Activated T-helper 1 cell treated with anti-CD3 and anti-CD28 coated beads, Interleukin-2, amount 50 U/mL, for 16 hours (primary cell): ENCODE measurements at places on chromosomes 12 and 14.

- no peak for DNase-seq
Measured at GRCh38 chr12:118187751-118188435, 52.0 kb downstream of the PEBP1 start.

DNA sequence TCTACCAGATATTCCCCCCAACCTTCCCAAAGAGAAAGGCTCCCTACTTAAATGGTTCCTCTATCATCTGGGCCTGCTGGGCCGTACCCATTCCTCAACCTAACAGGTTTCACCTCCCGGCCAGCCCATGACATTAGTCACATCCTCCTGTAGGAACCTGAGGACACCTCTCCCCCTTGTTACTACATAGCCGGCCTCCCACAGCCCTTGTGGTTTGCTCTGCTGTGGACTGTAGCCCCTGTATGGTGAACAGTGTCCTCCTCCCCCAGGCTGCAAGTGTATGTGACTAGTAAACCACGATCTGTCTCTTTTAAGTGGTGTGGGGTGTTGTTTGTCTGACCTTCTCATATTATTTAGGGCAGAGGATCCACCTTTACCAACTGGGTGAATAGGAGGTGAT, 371.7 kb downstream of the RGS6 start:
- DNase-seq = no peak

DNA sequence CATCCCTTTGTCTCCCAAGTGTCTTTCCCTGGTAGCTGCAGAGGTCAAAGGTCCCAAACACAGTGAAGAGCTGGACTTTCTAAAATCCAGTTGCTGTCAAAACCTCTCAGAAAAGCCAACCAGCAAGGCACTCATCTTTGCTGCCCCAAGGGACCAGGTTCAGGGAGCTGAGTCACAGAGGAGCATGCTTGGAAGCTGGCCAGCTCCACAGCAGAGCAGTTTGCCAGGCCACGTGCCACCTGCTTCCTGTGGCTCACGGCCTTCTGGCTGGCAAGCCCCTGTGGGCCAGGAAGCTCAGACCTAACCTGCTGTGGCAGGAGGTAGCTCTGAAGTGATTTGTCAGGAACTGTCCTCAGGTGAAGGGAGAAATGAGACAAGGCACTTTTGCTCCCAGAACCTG, 3.6 kb downstream of the ISCU start:
- peak; percentile 44 for DNase-seq

GRCh38 chr12:93229494-93230325, 148.0 kb upstream of the NUDT4 start:
- no peak for DNase-seq

DNA sequence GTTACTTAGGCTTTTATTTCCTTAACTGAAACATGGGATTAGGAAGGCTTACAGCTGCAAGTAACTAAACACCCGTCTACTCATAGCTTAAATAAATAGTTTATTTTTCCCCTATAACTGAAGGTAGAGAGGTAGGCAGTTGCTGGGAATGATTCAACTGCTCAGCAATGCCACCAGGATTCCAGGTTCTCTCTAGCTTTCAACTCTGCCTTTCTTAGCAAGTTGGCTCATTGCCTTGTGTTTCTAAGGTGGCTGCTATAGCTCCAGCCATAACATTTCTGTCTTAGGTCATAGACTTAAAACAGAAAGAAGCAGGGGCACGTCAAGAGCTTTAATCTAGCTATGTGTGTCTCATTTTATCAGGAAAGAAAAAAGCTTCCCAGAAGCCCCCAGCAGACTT, 103.7 kb upstream of the MDM1 start:
- no peak for DNase-seq

GRCh38 chr14:55354500-55354899, 57.1 kb downstream of the ATG14 start:
- DNase-seq = peak; percentile 38

GRCh38 chr12:57775044-57775443, 2.6 kb downstream of the EEF1AKMT3 start:
- no peak for DNase-seq

DNA sequence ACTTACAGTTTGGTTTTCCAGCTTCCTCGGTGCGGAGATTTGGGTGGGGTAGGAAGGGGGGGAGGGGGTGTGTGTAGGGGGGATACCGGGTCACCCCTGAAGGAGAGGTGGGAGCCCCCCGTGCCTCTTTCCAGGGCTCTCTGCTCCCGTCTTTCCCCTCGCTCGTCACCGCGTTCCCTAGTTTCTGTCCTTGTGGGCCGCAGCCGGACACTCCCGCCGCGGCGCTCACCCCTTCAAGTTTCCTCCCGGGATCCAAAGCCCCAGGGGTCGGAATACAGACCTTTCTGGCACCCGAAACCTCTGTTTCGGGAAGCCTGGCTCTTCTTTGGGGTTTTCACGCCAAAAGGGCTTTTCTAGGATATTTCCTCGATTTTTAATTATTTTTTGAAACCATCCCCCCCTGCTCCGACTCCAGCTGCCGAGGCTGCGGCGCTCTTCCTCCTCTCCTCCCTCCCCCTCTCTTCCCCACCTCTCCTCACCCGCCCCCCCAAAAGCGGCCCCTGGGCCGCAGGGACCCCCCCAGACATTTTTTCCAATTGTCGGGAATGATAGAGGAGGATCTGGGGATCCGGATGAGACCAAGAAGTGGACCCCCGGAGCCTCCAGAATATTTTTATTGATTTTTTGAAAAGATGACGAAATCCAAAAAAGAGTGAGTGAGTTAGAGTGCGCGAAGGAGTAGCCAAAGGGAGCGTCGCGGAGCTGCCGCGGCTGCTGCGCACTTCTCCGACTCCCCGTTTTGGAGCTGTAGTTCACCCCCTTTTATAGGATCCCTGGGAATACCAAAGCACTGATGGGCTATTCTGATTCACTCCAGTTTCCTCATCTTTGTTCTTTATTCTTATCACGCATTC, 1.7 kb downstream of the CCND2 start:
- no peak for DNase-seq

- DNase-seq = no peak
Measured at GRCh38 chr12:6070472-6071257, 53.8 kb downstream of the VWF start.

- DNase-seq = no peak
Measured at GRCh38 chr12:93705237-93705636, 28.1 kb downstream of the CRADD start.

GRCh38 chr12:92070054-92070863, 75.4 kb downstream of the BTG1 start:
- DNase-seq = no peak

DNA sequence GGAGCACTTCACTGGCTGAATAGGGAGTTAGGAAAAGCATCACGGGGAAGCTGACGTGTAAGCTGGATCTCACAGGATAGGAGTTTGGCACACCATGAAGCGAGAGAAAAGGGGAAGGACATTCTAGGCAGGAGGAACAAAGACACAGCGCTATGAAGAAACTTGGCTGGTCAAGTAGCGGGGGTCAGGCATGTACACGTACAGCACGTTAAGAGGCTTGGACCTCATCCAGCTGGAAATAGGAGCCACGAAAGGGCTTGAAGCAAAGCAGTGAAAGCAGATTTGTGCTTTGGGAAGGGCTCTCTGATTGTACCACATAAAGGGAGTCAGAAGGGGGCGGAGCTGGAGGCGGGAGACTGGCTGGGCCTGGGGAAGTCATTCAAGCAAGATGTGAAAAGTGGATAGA, 19.6 kb upstream of the GALNT8 start:
- DNase-seq = no peak

DNA sequence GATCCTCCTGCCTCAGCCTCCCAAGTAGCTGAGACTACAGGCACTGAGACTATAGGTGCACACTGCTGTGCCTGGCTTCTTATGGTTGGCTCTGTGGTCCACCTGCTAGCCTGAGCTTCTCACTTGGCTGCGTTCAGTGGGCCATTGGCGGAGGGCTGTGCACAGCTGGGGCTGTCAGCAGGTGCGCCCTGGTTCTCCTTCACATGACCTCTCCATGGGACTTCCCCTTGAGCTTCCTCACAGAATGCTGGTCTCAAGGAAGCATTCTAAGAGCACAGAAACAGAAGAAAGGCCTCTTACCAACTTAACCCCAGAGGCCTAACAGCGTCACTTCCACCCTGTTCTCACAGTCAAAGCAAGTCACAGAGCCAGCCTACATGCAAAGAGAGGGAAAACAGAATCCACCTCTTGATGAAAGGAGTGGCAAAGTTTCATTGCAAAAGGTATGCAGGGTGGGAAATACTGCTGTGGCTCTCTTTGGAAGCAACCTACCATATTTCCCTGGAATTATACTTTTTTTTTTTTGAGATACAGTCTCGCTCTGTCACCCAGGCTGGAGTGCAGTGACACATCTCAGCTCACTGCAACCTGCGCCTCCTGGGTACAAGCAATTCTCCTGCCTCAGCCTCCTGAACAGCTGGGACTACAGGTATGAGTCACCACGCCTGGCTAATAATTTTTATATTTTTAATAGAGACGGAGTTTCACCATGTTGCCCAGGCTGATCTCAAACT, 9.3 kb downstream of the RILPL2 start:
- no peak for DNase-seq

GRCh38 chr14:65958664-65959562, 527.3 kb upstream of the CCDC196 start:
- DNase-seq = no peak

- no peak for DNase-seq
Measured at GRCh38 chr12:12513416-12514006, 49.2 kb downstream of the DUSP16 start.

DNA sequence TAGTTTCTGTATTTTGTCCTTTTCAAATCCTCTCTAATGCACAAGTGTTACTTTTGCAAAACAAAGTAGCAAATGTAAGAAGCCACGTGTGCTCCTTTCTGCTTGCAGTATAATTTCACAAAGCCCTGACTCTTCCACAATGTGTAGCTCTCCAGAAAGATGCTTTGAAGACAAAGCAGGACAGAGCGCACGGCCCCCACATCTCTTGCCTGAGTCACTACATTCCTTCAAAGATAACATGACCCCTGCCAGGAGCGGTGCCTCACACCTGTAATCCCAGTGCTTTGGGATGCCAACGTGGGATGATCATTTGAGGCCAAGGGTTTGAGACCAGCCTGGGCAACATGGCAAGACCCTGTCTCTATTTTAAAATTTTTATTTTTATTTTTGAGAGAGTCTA, 40.5 kb downstream of the JAG2 start:
- DNase-seq = no peak

DNA sequence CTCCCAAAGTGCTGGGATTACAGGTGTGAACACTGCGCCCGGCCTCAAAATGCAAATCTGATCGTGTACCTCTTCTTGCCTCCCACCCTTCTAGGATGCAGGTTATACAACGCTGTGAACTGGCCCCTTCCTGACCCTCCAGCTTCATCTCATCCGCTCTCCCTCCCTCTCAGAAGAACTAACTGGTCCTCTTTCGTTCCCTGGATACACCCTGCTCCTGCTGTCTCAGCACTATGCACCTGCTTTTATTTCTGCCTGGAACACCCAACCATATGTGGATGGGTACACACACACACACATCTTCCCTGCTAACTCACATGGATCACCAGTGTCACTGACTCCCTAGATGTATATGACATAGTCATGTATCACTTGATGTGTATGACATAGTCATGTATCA, 56.1 kb upstream of the VASH1 start:
- no peak for DNase-seq

- DNase-seq = no peak
Measured at GRCh38 chr14:20668969-20669368, 15.4 kb upstream of the RNASE4 start.

DNA sequence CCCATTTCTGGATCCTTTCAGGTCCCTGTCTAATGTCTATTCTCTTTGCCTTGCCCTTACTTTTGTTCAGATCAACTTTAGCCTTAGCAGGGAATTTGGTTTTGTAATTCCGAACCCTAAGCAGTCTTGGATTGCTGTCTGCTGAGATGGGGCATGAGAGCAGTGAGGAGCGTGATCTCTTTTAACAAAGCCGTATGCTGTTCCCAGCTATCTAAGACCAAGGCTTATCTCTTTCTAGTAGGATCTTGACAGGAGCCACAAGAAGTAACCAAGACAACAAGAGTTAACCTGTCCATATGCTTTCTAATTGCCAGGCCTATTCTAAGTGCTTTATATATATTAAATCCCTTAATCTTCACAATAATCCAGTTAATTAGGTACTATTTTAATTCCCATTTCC, 4.5 kb upstream of the DHRS7 start:
- DNase-seq = no peak

DNA sequence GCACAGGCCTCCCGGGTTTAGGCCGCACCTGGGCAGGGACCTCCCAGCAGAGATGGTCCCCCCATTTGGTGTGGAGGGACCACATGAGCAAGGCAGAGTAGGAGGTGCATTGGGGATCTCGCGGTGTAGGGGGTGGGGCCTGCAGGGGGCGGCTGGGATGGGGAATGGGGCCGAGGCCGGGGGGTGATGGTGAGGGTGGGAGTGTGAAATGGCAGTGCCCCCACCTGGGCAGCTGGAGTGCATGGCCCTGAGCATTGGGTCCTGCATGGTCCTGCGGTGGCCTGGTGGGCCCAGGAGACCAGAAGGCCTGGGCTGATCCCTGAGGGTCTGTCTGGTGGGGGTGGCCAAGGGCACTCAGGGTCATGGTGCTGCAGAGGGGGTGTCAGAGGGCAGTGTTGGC, 111.8 kb downstream of the KIF26A start:
- DNase-seq = no peak

DNA sequence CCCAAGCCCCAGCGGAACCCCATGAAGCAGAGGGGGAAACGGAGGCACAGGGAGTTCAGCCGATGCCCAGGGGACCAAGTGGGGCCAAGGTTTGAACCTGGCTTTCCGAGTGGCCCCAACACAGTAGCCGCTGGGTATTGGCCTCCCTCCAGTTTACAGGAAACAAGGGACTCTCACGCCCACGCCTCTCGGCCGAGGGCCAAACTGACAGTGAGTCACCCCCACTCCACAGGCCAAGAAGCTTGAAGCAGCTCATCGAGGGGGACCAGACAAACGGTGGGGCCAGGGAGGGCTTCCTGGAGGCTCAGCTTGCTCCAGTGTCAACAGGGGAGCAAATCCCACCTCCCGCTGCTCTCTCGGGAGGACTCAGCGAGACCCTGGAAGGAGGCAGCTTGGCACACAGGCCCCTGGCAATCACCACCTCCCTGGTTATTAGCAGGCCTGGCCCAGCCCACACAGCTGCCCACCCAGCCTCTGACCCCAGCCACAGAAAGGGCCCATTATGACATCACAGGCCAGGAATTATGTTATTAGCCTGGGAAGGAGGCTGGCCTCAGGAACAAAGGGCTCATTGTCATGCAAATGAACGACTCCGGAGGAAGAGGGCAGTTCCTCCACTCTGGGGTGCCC, 54.6 kb downstream of the NCOR2 start:
- DNase-seq = no peak

GRCh38 chr12:48934312-48934706, 9.0 kb upstream of the FKBP11 start:
- DNase-seq = no peak

DNA sequence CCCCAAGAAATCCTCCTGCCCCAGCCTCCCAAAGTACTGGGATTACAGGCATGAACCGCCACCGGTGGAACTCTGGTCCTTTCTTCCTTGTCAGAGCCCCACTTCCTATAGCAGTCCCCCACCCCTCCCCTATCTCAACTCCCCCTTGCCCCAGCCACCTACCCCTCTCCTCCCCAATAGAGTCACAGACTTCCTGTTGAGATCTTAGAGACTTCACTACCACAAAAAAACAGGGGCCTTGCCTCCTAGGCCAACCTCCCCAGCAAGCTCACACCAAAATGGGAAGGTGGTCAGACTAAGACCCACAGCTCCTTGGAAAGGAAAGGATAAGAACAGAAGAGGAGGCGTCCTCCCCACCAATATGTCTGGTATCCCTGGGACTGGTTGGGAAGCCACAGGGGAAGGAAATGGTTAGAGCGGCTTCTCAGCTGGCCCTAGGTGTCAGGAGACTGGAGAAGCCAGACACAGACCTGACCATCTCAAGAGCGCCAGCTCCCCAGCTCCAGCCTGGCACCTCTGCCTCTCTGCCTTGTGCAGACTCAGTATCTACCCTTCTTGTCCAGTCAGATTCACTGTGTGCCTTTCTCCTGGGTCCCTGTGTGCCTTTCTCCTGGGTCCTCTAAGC, 8.5 kb downstream of the ITGB7 start:
- DNase-seq = no peak
